Naive thymus-derived CD8-positive, alpha-beta T cell (primary cell): ENCODE measurements at places on chromosomes 4 and X. TPM values are rescaled to one million over a fixed set of nuclear protein-coding genes. Genes with fewer than 3 reads are reported as not detected.
A peak's percentile ranks its signal among the peaks of the same experiment; 100 is the strongest.

Gene PDE6B
- total RNA-seq = 20.7 TPM

Gene RRH
- not detected for total RNA-seq

Gene MGAT4D
- total RNA-seq = not detected

Gene VSIG4
- total RNA-seq = 0.60 TPM

Gene H2BW2
- not detected for total RNA-seq

DNA sequence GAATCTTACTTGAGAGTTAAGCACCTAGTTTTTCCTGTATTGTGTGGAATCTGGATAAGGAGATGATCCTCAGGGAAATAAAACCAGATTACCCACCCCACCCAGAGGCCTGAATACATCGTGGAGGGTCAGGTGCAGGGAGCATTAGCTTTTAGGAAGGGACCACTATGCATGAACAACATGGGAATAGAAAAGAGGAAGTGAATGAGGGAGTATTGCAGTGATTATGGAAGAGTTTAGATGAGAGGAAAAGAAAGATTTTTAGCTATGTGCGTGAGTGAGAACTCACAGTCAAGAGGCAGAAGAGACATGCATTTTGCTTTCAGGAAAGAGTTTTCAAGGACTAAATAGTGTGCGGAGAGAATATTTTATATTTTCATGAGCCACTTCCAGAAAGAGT lies 222.3 kb upstream of the S100G start:
- H3K36me3 ChIP-seq = no peaks in the 10 kb centered on the region
- H3K4me1 ChIP-seq = peaks cover 15% of the 10 kb centered on the region
- no peak for DNase-seq

DNA sequence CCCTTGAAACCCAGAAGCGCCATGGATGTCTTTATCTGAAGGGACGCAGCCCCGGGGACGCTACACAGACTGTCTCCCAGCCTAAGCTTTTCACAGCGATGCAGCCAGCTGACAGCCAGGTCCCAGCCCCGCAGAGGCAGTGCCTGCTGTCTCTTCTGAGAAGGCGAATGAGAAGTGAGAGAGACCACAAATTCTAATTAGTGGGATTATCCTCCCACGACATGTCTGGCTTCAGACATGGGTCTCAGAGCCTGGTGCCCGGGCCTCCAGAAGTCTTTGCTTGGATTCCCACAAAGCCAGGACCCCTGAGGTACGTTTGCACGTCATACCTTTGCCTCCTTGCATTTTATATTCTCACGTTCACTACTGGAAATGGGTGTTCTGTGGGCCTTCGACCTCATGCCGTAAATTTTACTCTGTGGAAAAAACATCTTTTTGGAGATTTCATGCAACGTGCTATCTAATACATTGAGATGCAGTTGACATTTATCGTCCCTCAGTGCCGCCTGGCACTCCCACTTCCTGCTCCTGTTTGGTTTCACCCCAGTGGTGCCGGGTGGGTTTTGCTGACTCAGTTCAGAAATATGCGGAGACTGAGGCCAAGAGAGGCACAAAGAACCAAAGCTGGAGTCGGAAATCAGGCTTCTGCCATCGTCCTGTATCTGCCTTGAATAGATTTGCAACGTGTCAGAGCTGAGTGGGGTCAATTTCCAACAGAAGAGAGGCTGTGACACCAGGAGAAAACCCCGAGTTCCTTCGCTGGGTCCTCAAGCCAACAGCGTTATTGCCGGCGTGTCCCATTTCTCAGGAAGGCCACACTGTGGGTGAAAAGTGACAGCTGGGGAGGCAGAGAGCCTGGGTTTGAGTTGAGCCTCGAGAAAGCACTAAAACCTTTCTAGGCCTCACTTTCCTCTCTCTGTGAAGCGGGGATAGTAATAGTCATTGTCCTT lies 114.4 kb downstream of the STK32B start:
- no peak overlapping the region for H3K4me3 ChIP-seq
- no peaks in the 10 kb centered on the region for H3K4me1 ChIP-seq
- no peaks in the 10 kb centered on the region for H3K36me3 ChIP-seq
- no peaks in the 10 kb centered on the region for H3K27me3 ChIP-seq
- no peak for DNase-seq

- no peaks in the 10 kb centered on the region for H3K27me3 ChIP-seq
- DNase-seq = no peak
- peaks cover 14% of the 10 kb centered on the region for H3K36me3 ChIP-seq
- H3K4me1 ChIP-seq = peaks cover 10% of the 10 kb centered on the region
Measured at GRCh38 chrX:7093305-7093704, 54.2 kb upstream of the STS start.

GRCh38 chrX:153685751-153686696 lies 1.7 kb upstream of the SLC6A8 start:
- H3K27ac ChIP-seq = no peak overlapping the region
- H3K4me3 ChIP-seq = peak overlapping the region; percentile 58
- DNase-seq = no peak
- H3K4me1 ChIP-seq = no peaks in the 10 kb centered on the region
- no peaks in the 10 kb centered on the region for H3K36me3 ChIP-seq
- peaks cover 4% of the 10 kb centered on the region for H3K27me3 ChIP-seq
